ENCODE measurements at places on chromosomes 3 and 15.

GRCh38 chr15:48582452-48583247, 62.9 kb downstream of the FBN1 start:
- DNase-seq: no peak

GRCh38 chr15:49185473-49185872, 15.4 kb downstream of the GALK2 start:
- DNase-seq: no peak

DNA sequence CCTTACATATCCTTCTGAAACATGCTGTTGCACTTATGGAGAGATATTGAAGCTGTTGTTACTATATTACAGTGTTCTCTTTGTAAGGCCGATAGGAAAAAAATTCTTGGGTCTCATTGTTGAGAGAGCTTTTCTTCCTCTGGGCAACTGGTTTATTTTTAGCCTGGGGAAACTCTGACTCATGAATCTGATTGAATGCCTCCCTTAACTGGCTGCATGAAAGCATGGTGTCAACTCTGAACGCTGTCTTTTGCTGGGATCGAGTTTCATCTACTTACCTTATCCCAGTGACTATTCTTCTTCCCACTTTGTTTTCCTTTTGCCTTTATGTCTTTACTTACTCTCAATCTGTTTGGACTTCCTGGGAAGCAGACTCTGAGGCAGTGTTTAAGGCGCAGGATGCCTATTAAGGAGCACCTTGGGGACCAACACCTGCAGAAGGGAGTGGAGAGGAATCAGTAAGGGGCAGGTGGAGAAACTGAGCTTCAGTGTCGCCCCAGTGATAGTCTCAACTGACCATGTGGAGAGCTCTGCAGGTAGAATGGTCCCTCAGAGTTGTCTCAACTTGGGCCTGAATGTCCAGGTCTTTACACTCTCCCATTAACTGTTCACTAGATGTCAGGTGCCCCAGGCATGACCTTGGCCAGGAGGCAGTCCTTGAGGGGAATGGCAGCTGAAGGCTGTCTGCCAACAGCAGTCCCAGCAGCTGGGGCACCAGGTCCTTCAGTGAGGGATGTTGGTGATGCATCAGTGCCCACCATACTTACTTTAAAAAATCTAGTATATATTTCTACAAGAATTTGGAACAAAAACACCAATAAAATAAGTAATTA, 88.9 kb upstream of the CCNL1 start:
- no peak for DNase-seq

DNA sequence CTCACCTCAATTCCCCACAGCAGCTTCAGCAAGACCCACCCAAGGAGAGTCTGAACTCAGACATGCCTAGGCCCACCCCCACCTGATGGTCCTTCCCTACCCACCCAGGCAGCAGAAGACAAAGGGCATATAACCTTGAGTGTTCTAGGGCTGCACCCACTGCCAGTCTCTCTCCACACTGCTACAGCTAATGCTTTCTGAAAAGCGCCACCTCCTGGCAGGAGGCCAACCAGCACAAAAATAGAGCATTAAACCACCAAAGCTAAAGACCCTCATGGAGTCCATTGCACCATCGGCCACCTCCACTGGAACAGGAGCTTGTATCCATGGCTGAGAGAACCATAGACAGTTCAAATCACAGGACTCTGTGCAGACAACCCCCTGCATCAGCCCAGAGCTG, 11.3 kb upstream of the RPL39L start:
- peak; percentile 81 for DNase-seq

- no peak for DNase-seq
Measured at GRCh38 chr15:34359416-34359815, 7.6 kb downstream of the LPCAT4 start.
